ENCODE measurements at places on chromosomes 7 and 10.

- DNase-seq = no peak
- no peak overlapping the region for H3K27ac ChIP-seq
- H3K4me1 ChIP-seq = peaks cover 4% of the 10 kb centered on the region
These were observed 82.1 kb downstream of the VIPR2 start for GRCh38 chr7:159062569-159062968.

- H3K27me3 ChIP-seq = no peaks in the 10 kb centered on the region
- peaks cover 49% of the 10 kb centered on the region for H3K4me1 ChIP-seq
- H3K4me3 ChIP-seq = no peak overlapping the region
- DNase-seq = no peak
- no peak overlapping the region for H3K27ac ChIP-seq
- H3K36me3 ChIP-seq = no peaks in the 10 kb centered on the region
These were observed 299.1 kb upstream of the NFE2L3 start for GRCh38 chr7:25852939-25853271.

DNA sequence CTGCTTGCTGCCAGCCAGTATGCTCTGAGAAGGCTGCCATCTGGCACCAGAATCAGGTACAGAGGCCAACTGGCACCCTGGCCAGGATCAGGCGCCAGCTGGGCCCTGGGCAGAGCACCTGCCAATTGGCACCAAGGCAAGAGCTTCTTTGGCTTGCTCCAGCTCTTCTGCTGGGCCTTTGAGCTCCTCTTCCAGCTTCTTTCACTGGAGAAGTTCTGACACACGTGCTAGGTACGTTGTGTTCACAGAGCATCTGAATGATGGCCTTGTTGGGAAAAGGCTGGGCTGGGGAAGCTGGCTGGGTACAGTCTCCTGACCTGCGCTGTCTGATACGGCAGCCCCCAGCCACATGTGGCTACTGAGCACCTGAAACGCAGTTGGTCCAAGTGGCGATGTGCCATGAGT lies 31.7 kb upstream of the OPALIN start:
- DNase-seq = peak; percentile 77
- H3K4me3 ChIP-seq = no peak overlapping the region
- H3K36me3 ChIP-seq = no peaks in the 10 kb centered on the region
- peaks cover 16% of the 10 kb centered on the region for H3K4me1 ChIP-seq
- H3K27ac ChIP-seq = peak overlapping the region; percentile 42

- H3K27ac ChIP-seq = no peak overlapping the region
- no peaks in the 10 kb centered on the region for H3K4me1 ChIP-seq
- H3K4me3 ChIP-seq = no peak overlapping the region
- no peaks in the 10 kb centered on the region for H3K36me3 ChIP-seq
- H3K27me3 ChIP-seq = no peaks in the 10 kb centered on the region
These were observed 21.6 kb upstream of the SAR1A start for GRCh38 chr10:70191972-70192305.

DNA sequence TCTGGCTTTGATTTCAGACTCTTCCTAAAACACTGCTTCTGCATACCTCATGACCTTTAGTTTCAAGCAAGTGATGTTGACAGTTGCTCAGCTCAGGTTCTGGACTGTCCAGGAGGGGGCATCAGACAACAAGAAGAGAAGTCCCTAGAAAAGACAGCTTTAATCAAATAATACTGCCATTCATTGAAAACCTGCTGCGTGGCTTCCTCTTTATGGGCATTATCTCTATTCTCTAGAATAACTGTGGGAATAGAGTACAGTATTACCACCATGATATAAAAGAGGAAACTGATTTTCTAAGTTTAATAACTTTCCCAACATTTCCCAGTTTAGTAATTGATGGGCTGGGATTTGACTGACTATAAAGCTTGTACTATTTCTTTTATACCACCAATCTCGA lies 170.4 kb downstream of the SNX13 start:
- DNase-seq = no peak
- no peak overlapping the region for H3K27ac ChIP-seq
- H3K4me3 ChIP-seq = no peak overlapping the region
- H3K36me3 ChIP-seq = no peaks in the 10 kb centered on the region

DNA sequence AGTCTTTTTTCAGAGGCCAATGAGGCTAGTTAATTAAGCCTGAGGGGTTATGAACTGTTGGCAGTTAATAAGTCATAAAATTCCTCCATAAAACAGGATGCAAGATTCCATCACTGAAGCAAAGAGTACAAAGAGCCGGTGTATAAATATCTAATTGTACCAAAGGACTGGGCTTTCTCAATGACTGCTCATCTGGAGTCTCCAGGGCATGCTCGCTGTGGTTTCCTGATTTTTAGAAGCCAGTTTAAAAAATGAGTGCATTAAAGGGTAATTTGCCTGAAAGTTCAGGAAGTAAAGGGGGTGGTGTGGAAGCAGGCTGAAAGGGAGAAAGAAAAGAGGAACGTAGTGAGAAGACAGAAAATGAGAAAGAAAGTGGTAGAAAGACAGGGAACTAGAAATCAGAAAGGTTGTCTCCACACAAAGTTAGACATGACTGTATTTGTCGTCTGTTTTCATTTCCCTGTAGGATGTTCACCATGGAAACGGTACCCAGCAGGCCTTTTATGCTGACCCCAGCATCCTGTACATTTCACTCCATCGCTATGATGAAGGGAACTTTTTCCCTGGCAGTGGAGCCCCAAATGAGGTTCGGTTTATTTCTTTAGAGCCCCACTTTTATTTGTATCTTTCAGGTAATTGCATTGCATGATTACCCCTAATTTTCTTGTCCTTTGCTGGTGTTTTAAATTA lies 282.3 kb downstream of the TWIST1 start:
- H3K27ac ChIP-seq = no peak overlapping the region
- H3K36me3 ChIP-seq = no peaks in the 10 kb centered on the region
- no peaks in the 10 kb centered on the region for H3K27me3 ChIP-seq
- H3K4me3 ChIP-seq = no peak overlapping the region
- no peaks in the 10 kb centered on the region for H3K4me1 ChIP-seq
- DNase-seq = no peak

- no peaks in the 10 kb centered on the region for H3K27me3 ChIP-seq
- no peak for DNase-seq
- H3K36me3 ChIP-seq = no peaks in the 10 kb centered on the region
- H3K27ac ChIP-seq = no peak overlapping the region
These were observed 53.9 kb upstream of the CTBP2 start for GRCh38 chr10:125214283-125214570.

- DNase-seq = no peak
- no peaks in the 10 kb centered on the region for H3K4me1 ChIP-seq
- H3K27ac ChIP-seq = no peak overlapping the region
- no peaks in the 10 kb centered on the region for H3K27me3 ChIP-seq
These were observed 164.6 kb downstream of the USP6NL start for GRCh38 chr10:11446864-11447263.

DNA sequence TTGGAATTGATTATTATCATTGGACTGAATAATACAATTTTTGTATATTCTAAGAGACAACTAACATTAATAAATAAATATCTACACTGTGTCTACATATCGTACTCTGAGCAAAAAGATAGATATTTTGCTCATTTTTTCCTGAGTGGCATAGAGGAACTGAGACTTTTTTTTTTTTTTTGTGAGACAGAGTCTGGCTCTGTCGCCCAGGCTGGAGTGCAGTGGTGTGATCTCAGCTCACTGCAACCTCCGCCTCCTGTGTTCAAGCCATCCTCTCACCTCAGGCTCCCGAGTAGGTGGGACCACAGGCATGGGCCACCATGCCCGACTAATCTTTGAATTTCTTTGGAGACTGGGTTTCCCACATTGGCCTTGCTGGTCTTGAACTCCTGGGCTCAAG lies 14.0 kb downstream of the KMT2E start:
- no peak for DNase-seq
- H3K4me1 ChIP-seq = peaks cover 68% of the 10 kb centered on the region
- no peaks in the 10 kb centered on the region for H3K27me3 ChIP-seq
- H3K4me3 ChIP-seq = no peak overlapping the region

DNA sequence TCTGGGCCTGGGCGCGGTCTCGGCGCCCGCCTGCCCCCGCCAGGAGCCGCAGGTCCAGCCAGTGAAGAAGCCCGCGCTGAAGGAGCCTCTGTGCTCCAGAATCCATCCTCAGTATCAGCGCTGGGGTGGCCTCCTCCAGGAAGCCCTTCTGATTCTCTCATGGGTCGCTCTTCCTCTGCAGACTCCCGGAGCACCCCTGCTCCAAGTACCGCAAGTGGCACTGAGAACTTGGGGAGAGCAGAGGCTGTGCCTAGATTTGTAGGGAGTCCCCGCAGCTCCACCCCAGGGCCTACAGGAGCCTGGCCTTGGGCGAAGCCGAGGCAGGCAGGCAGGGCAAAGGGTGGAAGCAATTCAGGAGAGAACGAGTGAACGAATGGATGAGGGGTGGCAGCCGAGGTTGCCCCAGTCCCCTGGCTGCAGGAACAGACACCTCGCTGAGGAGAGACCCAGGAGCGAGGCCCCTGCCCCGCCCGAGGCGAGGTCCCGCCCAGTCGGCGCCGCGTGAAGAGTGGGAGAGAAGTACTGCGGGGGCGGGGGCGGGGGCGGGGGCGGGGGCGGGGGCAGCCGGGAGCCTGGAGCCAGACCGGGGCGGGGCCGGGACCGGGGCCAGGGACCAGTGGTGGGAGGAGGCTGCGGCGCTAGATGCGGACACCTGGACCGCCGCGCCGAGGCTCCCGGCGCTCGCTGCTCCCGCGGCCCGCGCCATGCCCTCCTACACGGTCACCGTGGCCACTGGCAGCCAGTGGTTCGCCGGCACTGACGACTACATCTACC lies at the start of gene ALOX5:
Gene ALOX5, plus strand, starts transcription at position 641 of the 774 bp plus-strand sequence. Its CDS starts 64 bp downstream, at position 705.
- peaks cover 56% of the 10 kb centered on the region for H3K27me3 ChIP-seq
- H3K4me3 ChIP-seq = peak within 1 kb of the TSS; percentile 34
- no peak within 1 kb of the TSS for H3K27ac ChIP-seq
- no peaks in the 10 kb centered on the region for H3K36me3 ChIP-seq
- no peak for DNase-seq

- no peak overlapping the region for H3K27ac ChIP-seq
- H3K4me1 ChIP-seq = no peaks in the 10 kb centered on the region
- H3K36me3 ChIP-seq = no peaks in the 10 kb centered on the region
These were observed 30.6 kb downstream of the TLX1 start for GRCh38 chr10:101161494-101162299.

GRCh38 chr10:63518690-63519288 lies 2.4 kb upstream of the REEP3 start:
- no peak for DNase-seq
- peaks cover 71% of the 10 kb centered on the region for H3K4me1 ChIP-seq
- H3K27me3 ChIP-seq = no peaks in the 10 kb centered on the region
- no peak overlapping the region for H3K27ac ChIP-seq
- no peak overlapping the region for H3K4me3 ChIP-seq

DNA sequence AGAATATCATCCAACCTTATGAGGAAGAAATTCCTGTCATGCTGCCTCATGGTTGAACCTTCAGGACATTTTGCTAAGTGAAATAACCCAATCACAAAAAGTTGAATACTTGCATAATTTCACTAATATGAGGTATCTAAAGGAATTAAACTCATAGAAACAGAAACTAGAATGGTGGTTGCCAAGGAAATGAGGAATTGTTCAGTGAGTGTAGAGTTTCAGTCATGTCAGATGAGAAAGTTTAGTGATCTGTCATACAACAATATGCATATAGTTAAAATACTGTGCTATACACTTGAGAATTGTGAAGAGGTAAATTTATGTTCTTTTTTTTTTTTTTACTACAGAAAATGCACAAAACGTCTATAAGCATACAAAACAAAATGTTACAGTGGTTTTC lies 60.7 kb downstream of the R3HCC1L start:
- H3K4me3 ChIP-seq = no peak overlapping the region
- no peak overlapping the region for H3K27ac ChIP-seq
- DNase-seq = no peak
- no peaks in the 10 kb centered on the region for H3K27me3 ChIP-seq

- peak; percentile 66 for DNase-seq
- H3K27me3 ChIP-seq = no peaks in the 10 kb centered on the region
- peak overlapping the region; percentile 99 for H3K27ac ChIP-seq
- peak overlapping the region; percentile 72 for H3K4me3 ChIP-seq
These were observed 426 bp downstream of the SYPL1 start for GRCh38 chr7:106111655-106112117.

GRCh38 chr10:124997306-124997705 lies 55.4 kb downstream of the ZRANB1 start:
- H3K27ac ChIP-seq = peak overlapping the region; percentile 17
- H3K36me3 ChIP-seq = peaks cover 62% of the 10 kb centered on the region
- no peaks in the 10 kb centered on the region for H3K27me3 ChIP-seq
- H3K4me1 ChIP-seq = peaks cover 30% of the 10 kb centered on the region

- peaks cover 9% of the 10 kb centered on the region for H3K4me1 ChIP-seq
- H3K27ac ChIP-seq = no peak overlapping the region
- no peaks in the 10 kb centered on the region for H3K27me3 ChIP-seq
- no peak for DNase-seq
These were observed 43.4 kb downstream of the PRF1 start for GRCh38 chr10:70558871-70559810.

- no peak overlapping the region for H3K4me3 ChIP-seq
- H3K27ac ChIP-seq = no peak overlapping the region
- no peaks in the 10 kb centered on the region for H3K36me3 ChIP-seq
- no peaks in the 10 kb centered on the region for H3K4me1 ChIP-seq
- H3K27me3 ChIP-seq = peaks cover 6% of the 10 kb centered on the region
These were observed 24.8 kb upstream of the MKI67 start for GRCh38 chr10:128151031-128151430.

GRCh38 chr10:49526619-49527018 lies 12.3 kb downstream of the ERCC6 start:
- no peak overlapping the region for H3K4me3 ChIP-seq
- DNase-seq = no peak
- H3K4me1 ChIP-seq = peaks cover 11% of the 10 kb centered on the region
- peaks cover 52% of the 10 kb centered on the region for H3K36me3 ChIP-seq
- no peak overlapping the region for H3K27ac ChIP-seq

- H3K4me1 ChIP-seq = no peaks in the 10 kb centered on the region
- no peaks in the 10 kb centered on the region for H3K36me3 ChIP-seq
- H3K27me3 ChIP-seq = no peaks in the 10 kb centered on the region
- H3K4me3 ChIP-seq = no peak overlapping the region
- no peak overlapping the region for H3K27ac ChIP-seq
These were observed 16.7 kb upstream of the C10orf90 start for GRCh38 chr10:126687121-126687606.

- no peak overlapping the region for H3K27ac ChIP-seq
- no peak for DNase-seq
- no peaks in the 10 kb centered on the region for H3K4me1 ChIP-seq
- H3K36me3 ChIP-seq = no peaks in the 10 kb centered on the region
- H3K27me3 ChIP-seq = no peaks in the 10 kb centered on the region
- H3K4me3 ChIP-seq = no peak overlapping the region
These were observed 117.3 kb downstream of the PTPRN2 start for GRCh38 chr7:158470336-158470735.

DNA sequence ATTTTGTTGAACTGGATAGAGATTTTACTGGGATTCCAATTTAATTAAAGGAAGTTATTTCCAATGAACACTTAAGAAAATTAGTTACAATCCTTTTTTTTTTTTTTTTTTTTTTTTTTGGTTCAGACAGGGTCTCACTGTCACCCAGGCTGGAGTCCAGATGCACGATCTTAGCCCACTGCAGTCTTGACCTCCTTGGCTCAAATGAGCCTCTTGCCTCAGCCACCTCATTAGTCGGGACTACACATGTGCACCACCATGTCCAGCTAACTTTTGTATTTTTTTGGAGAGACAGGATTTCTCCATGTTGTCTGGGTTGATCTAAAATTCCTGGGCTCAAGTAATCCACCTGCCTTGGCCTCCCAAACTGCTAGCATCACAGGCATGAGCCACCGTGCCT lies 2.5 kb upstream of the ARL5B start:
- peaks cover 26% of the 10 kb centered on the region for H3K4me1 ChIP-seq
- no peaks in the 10 kb centered on the region for H3K36me3 ChIP-seq
- H3K4me3 ChIP-seq = no peak overlapping the region
- no peak overlapping the region for H3K27ac ChIP-seq
- no peak for DNase-seq
- no peaks in the 10 kb centered on the region for H3K27me3 ChIP-seq
